Liver (tissue), 10 donors: ENCODE measurements at places on chromosomes 12 and 14. TPM values are rescaled to one million over a fixed set of nuclear protein-coding genes. Genes with fewer than 3 reads are reported as not detected.

TAS2R8 gene
- not detected for total RNA-seq

SERPINA10 gene
- 256 TPM for total RNA-seq

KRT75 gene
- not detected for total RNA-seq

LYZ gene
- total RNA-seq = 24.7 TPM

PGF gene
- total RNA-seq = 4.5 TPM

VRK1 gene
- 4.3 TPM for total RNA-seq

CMA1 gene
- total RNA-seq = not detected

KRT80 gene
- 0.05 TPM for total RNA-seq

SDR9C7 gene
- total RNA-seq = not detected

CLEC1B gene
- total RNA-seq = 28.0 TPM

TAS2R9 gene
- total RNA-seq = not detected

GYS2 gene
- 86.8 TPM for total RNA-seq

GPRC5D gene
- 0.17 TPM for total RNA-seq

FOXG1 gene
- not detected for total RNA-seq

DAO gene
- total RNA-seq = 0.84 TPM

TUNAR gene
- total RNA-seq = 0.14 TPM

DCN gene
- 110 TPM for total RNA-seq

CATSPERB gene
- not detected for total RNA-seq

IL26 gene
- total RNA-seq = not detected

GLIPR1L1 gene
- not detected for total RNA-seq

SLC24A4 gene
- 0.17 TPM for total RNA-seq

KSR2 gene
- under 0.01 TPM for total RNA-seq

CLEC9A gene
- total RNA-seq = not detected

LBHD2 gene
- total RNA-seq = not detected

MUCL1 gene
- total RNA-seq = not detected

SOAT2 gene
- 0.92 TPM for total RNA-seq

RGS6 gene
- total RNA-seq = 0.17 TPM

FAM181A gene
- not detected for total RNA-seq

SERPINA1 gene
- total RNA-seq = 22,719 TPM

CEBPE gene
- total RNA-seq = 4.4 TPM

CCDC175 gene
- not detected for total RNA-seq

KLRD1 gene
- total RNA-seq = 1.1 TPM
